Right ventricle myocardium inferior (tissue), 1 donor: ENCODE measurements at places on chromosomes 4 and X.

- no peak for DNase-seq
Observed at GRCh38 chr4:173511787-173512361, 18.2 kb downstream of the HAND2 start.

DNA sequence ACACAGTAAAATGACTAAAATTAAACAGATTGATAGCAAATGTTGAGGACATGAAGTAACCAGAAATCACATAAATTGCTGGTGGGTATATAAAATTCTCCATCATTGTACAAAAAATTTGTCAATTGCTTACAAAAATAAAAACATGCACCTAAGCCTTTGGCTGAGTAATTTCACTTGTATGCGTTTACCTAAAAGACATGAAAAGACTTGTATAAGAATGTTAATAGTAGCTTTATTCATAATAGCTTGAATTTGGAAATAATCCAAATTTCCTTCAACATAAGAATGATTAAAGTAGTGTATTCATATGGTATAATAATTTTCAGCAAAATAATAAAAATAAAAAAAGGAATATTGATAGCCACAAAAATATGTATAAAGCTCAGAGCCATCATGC is 37.7 kb downstream of the PDHA2 start:
- DNase-seq, result no peak

DNA sequence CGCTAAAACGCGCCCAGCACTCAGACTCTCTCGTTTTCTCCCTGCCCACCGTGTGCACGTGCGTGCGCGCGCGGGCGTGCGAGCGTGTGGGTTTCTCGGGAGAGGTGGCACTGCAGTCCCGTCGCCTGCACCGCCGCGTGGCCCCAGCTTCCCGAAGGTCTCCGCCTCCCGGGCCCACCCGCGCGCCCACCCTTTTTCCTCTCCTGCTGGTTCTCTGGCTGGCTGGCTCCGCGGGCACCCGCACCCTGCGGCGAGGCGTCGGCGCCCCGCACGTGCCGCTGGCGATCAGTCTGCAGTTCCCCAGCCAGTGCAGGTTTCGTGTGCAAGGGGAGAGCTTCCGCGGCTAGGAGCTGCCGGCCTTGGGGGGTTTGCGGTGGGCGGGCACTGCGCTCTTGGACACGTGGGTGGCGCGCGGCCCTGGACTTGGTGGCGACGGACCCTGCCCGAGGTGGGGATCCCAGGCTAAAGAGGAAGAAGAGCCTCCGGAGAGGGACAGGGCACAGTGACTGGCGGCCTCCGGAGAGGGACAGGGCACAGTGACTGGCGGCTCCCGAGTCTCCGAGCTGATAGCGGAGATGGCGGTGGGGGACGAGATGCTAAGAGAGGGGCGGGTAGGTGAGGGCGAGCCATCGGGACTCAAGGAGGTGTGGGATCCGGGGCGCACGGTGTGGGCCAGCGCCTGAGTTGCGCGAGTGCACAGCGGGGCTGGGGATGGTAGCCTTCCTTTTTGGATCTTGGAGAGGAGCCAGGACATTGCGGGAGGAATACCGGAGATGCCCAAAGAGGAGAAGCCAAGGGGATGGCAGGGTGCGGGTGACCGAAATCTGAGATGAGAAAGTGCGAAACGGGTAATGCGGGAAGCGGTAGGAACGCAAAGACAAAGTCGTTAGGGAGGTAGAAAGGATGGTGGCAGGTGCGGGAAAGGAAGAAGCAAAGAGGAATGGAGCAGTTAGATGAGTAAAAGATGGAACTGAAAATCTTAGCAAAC is at the start of gene FAM184B:
TSS of gene FAM184B (minus strand) at position 322 of the 988 bp plus-strand sequence. CDS start 322 bp downstream, outside the sequence.
- no peak for DNase-seq

DNA sequence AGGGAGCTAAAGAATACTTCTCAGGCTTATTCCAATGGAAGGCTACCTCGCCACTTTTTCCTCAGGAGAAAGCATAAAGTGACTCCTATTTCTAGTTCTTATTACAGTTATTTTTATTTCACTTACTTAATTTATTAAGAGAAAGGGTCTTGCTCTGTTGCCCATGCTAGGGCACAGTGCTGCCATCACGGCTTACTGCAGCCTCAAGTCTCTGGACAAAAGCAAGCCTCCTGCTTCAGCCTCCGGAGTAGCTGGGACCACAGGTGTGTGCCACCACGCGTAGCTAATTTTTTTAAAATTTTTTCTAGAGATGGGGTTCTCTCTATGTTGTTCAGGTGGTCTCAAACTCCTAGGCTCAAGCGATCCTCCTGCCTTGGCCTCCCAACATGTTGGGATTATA is 36.0 kb upstream of the CHRNA9 start:
- no peak for DNase-seq

DNA sequence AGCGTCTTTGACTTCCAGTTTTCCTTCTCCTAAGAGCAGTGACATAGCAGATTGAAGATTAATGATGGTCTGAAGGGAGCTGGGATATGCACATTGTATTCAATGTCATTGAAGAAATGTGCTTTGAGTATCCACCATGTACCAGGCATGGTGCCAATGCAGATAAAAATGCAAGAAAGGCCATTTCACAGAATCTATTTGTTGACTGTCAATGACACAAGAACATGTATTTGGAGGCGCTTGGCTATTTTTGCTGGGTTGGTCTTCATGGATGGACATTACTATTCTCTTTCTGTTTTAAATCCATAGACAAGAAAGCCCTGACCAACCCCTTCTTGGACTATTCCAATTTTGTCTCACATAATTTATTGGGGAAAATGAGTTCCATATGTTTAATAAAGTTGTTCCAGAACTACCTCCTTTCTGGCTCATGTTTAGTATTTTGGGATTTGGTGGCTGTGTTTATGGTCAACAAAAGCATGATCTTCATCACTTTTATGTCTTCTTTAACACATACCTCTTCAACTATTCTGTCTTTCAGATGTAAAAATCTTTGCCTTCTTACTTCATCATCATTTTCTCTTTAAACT is 174.5 kb downstream of the CPE start:
- no peak for DNase-seq

DNA sequence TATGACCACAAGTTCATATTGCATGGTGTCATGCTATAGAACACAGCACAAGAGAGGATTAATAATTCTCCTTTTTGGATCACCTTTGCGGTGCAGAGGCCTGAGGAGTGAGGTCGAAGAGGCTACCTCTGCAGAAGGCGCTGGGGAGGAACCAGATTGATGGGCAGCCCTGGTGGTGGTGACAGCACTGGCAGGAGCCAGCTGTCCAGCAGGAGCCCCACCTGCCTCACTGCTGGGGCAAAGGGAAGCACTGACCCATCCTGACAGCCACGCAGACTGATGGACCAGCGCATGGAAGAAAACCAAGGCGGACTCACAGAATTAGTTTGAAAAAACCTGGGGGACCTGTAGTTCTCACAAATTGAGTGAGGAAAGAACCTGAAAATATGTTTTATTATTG is 50.9 kb downstream of the COX18 start:
- no peak for DNase-seq

GRCh38 chr4:1833307-1834046 is 22.5 kb downstream of the LETM1 start:
- no peak for DNase-seq

DNA sequence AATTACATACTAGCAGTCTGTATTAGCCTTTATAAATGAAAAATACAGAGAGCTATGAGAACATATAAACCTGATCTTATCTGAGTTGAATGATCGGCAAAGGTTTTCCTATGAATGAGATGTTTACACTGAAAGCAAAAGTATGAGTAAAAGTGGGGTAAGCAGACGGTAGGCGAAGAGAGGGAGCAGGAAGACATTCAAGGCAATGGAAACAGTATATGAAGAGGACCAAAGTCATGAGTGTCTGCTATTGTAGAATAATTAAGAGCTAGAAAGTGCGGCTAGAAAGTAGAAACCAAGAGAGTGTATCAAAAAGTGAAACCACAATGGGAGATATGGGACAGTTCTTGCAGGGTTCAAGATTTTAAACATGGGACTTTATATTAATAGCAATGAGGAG is 67.0 kb upstream of the TMLHE start:
- no peak for DNase-seq

GRCh38 chr4:146310319-146311021 is 96.1 kb downstream of the REELD1 start:
- DNase-seq, result no peak

DNA sequence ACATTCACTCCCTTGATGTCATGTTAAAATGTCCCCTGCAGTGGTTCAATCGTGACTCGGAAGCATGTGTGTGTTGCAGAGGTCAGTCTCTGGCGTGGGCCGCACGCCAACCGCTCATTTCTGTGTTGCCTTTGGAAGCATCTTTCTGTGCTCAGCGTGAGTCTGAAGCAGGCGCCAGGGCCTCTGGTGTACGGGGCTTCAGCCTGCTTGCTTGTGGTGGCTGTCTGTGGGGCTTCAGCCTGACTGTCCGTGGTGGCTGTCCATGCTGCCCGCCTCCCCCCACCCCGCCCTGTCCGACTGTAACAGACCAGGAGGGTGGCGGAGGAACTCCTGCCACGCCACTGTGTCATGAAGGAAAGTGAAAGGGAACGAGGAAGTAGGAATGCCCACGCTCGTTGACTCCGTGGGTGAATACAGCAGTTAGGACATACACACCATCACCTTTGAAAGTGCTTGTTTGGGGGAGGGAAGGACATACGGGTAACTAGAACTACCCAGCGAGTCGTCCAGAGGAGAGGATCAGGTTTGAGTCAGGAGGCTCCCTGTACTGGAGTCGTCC is 14.7 kb upstream of the CLCN4 start:
- no peak for DNase-seq

- no peak for DNase-seq
Observed at GRCh38 chr4:143375326-143376073, 38.8 kb downstream of the GAB1 start.

- peak; percentile 20 for DNase-seq
Observed at GRCh38 chrX:117768861-117769604, 347.6 kb downstream of the KLHL13 start.

DNA sequence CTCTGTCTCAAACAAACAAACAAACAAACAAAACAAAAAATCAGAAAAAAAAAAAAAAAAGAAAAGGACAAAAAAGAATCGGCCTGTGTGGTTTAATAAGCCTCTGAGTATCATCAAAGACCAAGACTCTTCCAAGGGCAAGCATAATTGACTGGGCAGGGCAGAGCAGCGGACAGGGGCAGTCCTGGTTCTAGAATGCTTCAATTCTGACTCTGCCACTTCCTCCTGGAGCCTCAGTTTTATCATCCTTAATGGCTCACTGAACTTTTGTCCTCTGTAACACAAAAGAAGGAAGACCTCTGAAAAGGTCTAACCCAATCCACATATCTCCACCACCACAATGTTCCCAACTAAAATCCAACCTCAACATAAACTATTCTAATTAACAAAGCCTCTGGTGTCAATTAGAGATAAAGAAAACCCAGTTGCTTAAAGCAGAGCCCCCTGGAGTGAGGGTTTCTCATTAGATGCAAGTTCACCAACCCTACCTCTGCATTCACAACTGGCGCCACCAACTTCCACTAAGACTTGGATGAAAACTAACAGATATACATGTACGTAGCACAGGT is 51.7 kb downstream of the TBC1D9 start:
- no peak for DNase-seq

DNA sequence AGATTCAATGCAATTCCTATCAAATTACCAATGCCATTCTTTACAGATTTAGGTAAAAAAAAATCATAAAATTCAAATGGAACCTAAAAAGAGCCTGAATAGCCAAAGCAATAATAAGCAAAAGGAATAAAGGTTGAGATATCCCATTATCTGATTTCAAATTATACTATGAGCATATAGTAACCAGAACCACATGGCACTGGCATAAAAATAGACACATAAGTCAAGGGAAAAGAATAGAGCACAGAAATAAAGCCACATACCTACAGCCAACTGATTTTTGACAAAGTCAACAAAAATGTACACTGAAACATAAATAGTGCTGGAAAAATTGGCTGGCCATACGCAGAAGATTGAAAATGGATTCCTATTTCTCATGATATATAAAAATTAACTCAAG is 853.7 kb downstream of the FAT4 start:
- DNase-seq, result no peak

DNA sequence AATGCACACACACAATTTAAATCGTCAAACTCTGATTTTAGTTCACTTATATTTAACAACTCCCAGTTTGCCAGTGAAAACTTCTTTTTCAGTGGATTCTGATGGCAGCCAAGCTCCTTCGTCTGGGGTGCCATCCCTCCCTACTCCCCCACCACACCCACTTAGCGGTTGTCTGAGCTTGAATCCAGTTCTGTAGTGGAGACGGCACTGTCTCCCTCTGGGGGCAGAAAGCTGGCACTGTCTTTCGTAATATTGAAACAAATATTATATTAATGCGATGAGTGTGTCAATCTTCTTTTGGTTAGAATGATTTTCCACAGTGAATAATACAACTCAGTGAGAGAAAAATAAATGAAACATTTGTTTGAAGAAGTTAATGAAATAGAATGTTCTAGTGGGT is 5.4 kb downstream of the MEPE start:
- no peak for DNase-seq

GRCh38 chrX:103656617-103657016 is 27.8 kb downstream of the TCEAL1 start:
- DNase-seq, result no peak

DNA sequence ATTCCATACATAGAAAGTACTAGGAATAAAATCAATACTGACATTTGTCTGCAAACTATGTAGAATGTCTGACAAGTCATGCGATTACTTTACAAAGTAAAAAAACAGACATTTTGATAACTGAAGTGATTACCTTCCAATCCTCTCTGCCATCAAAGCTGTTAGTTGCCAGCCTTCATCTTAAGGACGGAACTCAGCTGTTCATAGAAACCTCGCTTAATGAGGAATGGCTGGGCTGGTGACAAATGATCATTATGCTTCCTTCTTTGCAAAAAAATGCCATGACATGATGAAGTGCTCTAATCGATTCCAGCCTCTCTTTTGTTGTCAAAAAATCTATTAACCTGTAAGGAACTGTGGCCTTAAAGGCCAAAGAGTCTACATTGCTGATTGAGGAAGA is 1214.9 kb upstream of the IGFBP7 start:
- DNase-seq, result no peak

DNA sequence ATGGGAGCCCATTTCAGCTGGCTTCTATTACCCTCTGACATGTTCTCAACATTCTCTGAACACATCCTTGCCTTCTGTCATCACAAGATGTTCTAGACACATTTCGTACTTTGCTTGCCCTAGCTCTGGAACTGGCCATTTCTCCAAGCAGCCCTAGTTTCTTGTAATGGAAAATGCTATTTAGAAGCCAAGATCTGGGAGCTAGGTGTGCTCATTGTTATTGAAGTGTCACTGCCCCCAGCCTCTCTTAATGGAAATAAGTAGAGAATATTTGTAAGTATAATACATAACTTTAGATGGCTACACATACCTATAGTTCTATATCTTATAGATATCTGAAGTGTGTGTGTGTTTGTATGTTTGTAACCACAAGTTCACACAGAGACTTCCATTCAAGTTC is 6.9 kb downstream of the MRFAP1L1 start:
- no peak for DNase-seq

GRCh38 chrX:107731831-107732502 is 43.6 kb downstream of the TSC22D3 start:
- DNase-seq, result peak; percentile 91

GRCh38 chr4:142574306-142574705 is 271.8 kb downstream of the INPP4B start:
- no peak for DNase-seq

- DNase-seq, result no peak
Observed at GRCh38 chrX:112068430-112068829, 14.1 kb downstream of the TRPC5 start.

GRCh38 chr4:155506745-155507144 is 130.0 kb upstream of the MAP9 start:
- no peak for DNase-seq
